Cardiac muscle cell (in vitro differentiated cells and primary cell): ENCODE measurements at places on chromosomes 3 and 15. TPM values are rescaled to one million over a fixed set of nuclear protein-coding genes. Genes with fewer than 3 reads are reported as not detected.

DNA sequence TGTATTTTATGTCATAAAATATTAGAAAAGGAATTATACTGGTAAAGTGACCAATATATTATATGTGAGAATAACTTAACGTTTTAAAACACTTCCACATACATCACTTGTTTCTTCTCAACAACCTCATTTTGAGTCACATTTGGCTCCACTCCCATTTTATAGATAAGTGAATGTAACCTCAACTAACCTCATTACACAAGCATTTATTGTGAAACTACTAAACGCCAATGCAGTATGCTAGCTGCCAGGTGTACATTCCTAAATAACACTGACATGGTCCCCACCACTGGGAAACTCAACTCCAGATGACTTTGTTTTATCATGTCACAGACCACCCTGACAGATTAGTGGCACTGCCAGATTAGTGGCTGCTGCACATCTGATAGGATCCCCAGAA is 249.7 kb upstream of the CNTN4 start:
- DNase-seq = no peak
- H3K27me3 ChIP-seq = no peaks in the 10 kb centered on the region
- H3K4me1 ChIP-seq = no peaks in the 10 kb centered on the region
- no peak overlapping the region for H3K4me3 ChIP-seq

DNA sequence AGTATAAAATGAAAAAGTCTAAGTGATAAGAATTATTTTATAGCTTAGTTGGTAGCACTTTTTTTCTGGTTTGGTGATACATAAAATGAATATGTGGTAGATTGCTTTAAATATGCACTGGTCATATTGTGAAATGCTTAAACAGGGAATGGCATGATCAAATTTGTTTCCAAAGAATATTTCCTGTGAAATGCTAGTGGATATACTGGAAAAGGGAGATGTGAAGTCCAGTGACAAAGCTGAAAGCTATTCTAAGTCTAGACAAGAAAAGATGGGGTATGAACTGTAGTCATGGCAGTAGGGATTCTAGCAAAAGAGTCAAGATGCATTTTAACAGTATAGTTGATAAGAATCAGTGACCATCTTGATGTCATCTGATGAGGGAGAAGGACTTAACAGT is 98.9 kb upstream of the MME start:
- H3K4me1 ChIP-seq = no peaks in the 10 kb centered on the region
- no peak overlapping the region for H3K4me3 ChIP-seq
- no peaks in the 10 kb centered on the region for H3K36me3 ChIP-seq
- no peaks in the 10 kb centered on the region for H3K27me3 ChIP-seq
- peak; percentile 25 for DNase-seq
- no peak overlapping the region for H3K27ac ChIP-seq

- no peaks in the 10 kb centered on the region for H3K4me1 ChIP-seq
- H3K36me3 ChIP-seq = no peaks in the 10 kb centered on the region
- no peak for DNase-seq
- H3K4me3 ChIP-seq = no peak overlapping the region
- H3K27me3 ChIP-seq = no peaks in the 10 kb centered on the region
Measured at GRCh38 chr3:13207578-13207922, 134.3 kb upstream of the IQSEC1 start.

DNA sequence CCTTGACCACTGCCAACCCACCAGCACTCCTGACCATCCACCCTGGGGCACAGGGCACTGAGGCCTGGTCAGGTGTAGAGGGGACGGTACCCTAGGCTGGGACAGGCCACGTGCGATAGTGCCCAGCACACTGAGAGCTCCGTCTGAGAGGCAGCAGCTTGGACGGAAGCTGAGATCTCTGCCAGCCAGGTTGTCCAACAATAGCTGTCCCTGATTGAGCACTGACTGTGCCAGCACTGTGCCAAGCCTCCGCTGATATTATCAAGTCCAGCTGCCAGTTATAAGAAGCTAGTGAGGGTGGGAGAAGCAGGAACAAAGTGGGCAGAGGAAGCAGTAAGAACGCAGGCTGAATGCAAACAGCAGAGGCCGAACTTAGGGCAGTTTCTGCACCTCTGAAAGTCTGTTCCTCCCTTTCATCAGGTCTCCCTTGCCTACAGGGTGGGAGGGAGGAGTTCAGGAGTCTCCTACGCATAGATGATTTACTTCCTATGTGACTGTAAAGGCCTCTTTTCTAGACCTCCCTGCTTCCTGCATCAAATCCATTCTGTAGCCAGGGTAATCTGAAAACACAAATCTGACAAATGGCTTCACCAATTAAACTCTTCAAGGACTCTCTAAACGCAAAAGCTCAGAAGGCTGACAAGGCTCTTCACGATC is 29.7 kb downstream of the MRPS11 start:
- H3K27me3 ChIP-seq = no peaks in the 10 kb centered on the region
- H3K36me3 ChIP-seq = no peaks in the 10 kb centered on the region
- H3K4me3 ChIP-seq = no peak overlapping the region
- H3K27ac ChIP-seq = no peak overlapping the region
- H3K4me1 ChIP-seq = peaks cover 23% of the 10 kb centered on the region

DNA sequence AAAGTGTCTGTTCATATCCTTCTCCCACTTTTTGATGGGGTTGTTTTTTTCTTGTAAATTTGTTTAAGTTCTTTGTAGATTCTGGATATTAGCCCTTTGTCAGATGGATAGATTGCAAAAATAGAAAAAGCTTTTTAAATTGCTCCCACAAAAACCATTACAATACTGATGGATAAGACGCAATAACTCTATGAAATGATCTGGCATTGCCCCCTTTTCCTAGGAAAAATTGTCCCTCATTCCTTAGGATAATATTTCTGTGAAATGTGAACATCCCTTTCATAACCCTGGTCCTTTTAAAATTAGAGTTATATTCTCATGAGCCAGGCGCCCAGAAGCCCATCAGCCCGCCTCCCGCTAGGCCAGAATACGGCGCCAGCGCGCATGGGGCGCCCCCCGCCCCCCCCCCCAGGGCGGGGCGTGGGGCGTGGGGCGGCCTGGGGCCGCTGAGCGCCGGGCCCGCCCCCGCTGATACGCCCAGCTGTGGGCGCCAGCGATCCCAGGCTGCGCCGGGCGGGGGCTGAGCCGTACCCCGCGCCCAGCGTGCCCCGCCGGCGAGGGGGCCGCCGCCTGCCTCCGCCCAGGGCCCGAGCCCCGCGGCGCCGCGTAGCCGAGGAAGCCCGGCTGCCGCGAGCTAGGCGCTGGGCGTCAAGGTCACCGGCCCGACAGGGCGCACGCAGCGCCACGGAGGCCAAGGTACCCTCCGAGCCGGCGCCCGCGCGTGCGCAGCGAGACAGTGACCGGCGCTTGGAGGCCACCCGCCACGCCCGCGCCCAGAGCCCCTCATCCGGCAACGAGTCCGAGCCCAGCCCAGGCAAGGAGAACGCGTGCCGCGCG is 11.1 kb upstream of the ROPN1B start:
- no peak overlapping the region for H3K4me3 ChIP-seq
- peaks cover 36% of the 10 kb centered on the region for H3K27me3 ChIP-seq
- no peaks in the 10 kb centered on the region for H3K4me1 ChIP-seq
- H3K27ac ChIP-seq = no peak overlapping the region
- DNase-seq = peak; percentile 3
- H3K36me3 ChIP-seq = no peaks in the 10 kb centered on the region

GRCh38 chr15:59950603-59951388 is 53.3 kb upstream of the FOXB1 start:
- no peak overlapping the region for H3K4me3 ChIP-seq
- H3K36me3 ChIP-seq = no peaks in the 10 kb centered on the region
- DNase-seq = no peak
- no peaks in the 10 kb centered on the region for H3K4me1 ChIP-seq
- no peaks in the 10 kb centered on the region for H3K27me3 ChIP-seq

GRCh38 chr3:55128225-55128823 is 200.5 kb upstream of the LRTM1 start:
- no peak overlapping the region for H3K27ac ChIP-seq
- H3K4me1 ChIP-seq = no peaks in the 10 kb centered on the region
- DNase-seq = peak; percentile 63
- no peaks in the 10 kb centered on the region for H3K27me3 ChIP-seq
- no peaks in the 10 kb centered on the region for H3K36me3 ChIP-seq

DNA sequence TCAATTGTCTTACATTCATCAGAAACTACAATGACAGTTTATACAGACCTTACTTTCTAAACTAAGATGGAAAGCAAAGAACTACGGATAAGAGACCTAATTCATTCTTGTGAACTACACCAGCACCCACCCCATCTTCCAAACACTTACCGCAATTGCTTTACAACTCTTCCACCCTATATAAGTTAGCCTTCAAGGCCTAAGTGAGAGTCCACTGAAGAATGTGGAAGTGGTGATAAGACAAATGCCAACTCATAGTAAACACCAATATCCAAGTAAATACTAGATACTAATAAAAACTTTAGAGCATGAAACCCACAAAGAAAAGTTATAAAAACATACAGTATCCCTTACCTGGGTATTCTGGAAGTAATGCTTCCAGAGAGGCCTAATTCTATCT is 13.6 kb downstream of the ARF4 start:
- peaks cover 10% of the 10 kb centered on the region for H3K4me1 ChIP-seq
- H3K36me3 ChIP-seq = peaks cover 37% of the 10 kb centered on the region
- no peak overlapping the region for H3K4me3 ChIP-seq
- no peak for DNase-seq
- H3K27me3 ChIP-seq = no peaks in the 10 kb centered on the region
- H3K27ac ChIP-seq = peak overlapping the region; percentile 37

GRCh38 chr3:138588445-138588844 is 5.6 kb downstream of the CEP70 start:
- H3K27ac ChIP-seq = no peak overlapping the region
- no peak overlapping the region for H3K4me3 ChIP-seq

DNA sequence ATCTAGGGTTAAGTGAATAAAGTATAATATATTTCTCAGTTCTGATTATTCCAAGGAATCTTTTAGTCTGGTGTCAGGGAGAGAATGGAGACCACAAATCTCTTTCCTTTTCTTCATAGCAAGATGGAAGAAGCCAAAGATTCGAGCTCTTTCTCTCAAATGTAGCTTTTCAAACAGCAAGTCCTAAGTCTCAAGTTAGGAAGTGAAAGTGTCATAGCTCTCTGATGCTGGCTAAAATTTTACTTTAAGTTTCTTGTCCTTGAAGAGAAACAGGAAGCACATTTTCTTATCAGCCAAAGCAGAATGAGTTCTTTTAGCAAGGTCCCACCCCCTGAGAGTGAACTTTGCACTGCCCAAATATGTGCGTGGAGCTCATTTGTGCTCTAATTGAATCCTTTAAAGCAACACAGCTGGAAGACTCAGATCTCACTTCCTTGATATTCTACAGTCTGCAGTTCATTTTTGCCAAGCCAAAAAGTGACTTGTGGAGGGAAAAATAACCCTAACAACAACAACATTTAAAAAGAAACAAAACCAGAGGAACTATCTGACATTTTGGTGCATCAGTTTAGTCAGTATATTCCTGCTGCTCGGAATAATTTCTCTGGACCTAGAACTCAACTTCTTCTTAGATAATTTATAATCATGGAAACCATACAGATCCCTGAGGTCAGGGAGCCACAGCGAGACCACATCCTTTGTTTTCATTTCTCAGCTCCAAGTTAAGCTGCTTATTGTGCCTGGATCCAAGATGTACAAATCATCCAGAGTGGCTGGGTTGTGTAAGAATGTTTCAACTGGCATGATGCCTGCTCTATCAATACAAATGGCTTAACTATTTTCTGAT is 238.7 kb upstream of the P2RY1 start:
- no peak overlapping the region for H3K27ac ChIP-seq
- no peaks in the 10 kb centered on the region for H3K27me3 ChIP-seq
- H3K4me3 ChIP-seq = no peak overlapping the region
- no peaks in the 10 kb centered on the region for H3K36me3 ChIP-seq
- peak; percentile 90 for DNase-seq

DNA sequence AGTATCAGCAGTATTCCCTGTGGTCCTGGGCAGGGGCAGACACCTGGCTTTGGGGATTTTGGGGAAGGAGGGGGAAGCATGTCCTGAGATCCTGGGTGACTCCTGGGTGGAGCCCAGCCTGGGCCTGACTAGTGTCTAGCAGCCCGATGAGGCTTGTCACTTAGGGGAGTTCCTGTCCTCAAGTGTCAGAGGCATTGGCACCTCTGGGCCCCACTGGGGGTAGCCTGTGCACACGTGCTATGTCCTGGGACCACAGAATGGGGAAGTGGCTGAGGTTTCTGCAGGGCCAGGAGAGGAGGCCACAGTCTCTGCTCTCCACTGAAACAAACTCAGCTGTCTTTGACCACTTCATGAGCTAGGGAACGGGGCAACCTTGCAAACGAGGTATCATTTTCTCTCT is 31.5 kb upstream of the ADCY5 start:
- no peak overlapping the region for H3K4me3 ChIP-seq
- H3K27me3 ChIP-seq = no peaks in the 10 kb centered on the region
- no peak for DNase-seq
- no peaks in the 10 kb centered on the region for H3K36me3 ChIP-seq
- no peak overlapping the region for H3K27ac ChIP-seq

GRCh38 chr3:186976837-186977750 is 46.8 kb downstream of the ST6GAL1 start:
- DNase-seq = peak; percentile 62
- H3K36me3 ChIP-seq = peaks cover 12% of the 10 kb centered on the region
- H3K4me3 ChIP-seq = no peak overlapping the region
- no peaks in the 10 kb centered on the region for H3K27me3 ChIP-seq

DNA sequence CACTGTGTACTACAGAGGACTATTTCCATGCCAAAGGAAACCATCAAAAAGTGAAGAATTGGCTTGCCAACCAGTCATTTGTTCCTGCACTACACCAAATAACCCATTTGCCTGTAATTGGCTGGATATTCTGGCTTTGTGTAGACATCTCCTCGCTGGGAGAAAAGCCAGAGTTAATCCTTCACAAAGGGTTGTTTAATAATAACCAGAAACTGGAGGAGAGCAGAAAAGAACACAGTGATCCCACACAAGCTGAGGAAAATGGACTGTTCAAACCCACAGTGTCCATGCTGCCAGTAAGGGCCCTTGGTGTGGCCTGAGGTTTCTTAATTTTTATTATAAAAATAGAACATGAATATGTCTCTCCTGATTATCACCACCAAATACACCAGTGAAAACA is 294.0 kb downstream of the RORA start:
- H3K4me1 ChIP-seq = no peaks in the 10 kb centered on the region
- no peaks in the 10 kb centered on the region for H3K36me3 ChIP-seq

CMSS1 gene
- 13.1 and 17.9 TPM in 2 replicates for total RNA-seq

RETNLB gene
- total RNA-seq = not detected in 2 replicates

PLOD2 gene
- 82.1 and 84.5 TPM in 2 replicates for total RNA-seq

ITIH1 gene
- total RNA-seq = not detected in 2 replicates

BOC gene
- total RNA-seq = 14.1 and 18.1 TPM in 2 replicates

TMEM108 gene
- 0.49 and 1.6 TPM in 2 replicates for total RNA-seq
